ENCODE measurements at places on chromosomes 12 and 14.

DNA sequence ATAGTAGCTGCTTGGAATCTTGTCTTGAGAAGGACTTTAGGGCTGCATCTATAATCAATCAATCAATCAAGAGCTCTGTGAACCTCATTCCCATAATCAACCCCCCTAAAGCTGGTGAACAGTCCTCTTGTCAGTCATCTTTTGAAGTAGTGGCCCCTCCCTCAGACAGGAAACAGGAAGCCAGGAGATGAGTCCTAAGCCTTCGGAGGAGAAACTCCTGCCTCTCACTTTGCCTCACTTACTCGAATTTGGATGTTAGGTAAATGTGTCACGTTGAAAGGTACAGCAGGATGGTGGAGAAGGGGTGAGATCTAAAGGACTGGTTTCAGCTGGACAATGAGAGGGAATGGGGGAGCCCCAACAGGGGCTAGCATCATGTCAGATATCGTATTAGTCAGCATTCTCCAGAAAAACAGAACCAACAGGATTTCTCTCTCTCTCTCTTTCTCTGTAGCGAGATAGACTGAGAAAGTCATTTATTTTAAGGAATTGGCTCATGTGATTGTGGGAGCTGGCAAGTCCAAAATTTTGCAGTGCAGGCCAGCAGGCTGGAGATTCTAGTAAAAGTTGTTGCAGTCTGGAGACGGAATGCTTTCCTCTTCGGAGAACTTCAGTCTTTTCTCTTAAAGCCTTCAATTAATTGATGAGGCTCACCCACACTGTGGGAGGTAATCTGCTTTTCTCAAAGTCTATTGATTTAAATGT is 144.4 kb upstream of the PWP1 start:
- DNase-seq = no peak

DNA sequence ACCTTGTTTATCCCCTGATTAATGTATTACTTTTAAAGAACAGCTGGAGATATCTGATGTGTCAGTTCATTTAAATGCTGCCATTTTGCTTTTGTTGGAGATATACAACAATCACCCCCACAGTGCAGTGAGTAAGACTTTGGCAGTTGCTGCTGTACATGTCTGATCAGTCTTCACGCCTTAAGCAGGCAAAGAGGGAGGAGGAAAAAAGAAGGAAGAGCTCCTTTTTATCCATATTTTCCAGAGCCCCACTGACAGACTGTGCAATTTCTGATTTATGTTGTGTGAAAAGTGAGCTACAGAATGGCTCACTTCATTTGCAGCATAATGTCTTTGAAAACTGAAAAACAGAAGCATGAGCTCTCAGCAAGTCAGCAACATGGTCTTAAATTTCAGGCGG is 319.7 kb upstream of the LRIG3 start:
- DNase-seq = no peak

DNA sequence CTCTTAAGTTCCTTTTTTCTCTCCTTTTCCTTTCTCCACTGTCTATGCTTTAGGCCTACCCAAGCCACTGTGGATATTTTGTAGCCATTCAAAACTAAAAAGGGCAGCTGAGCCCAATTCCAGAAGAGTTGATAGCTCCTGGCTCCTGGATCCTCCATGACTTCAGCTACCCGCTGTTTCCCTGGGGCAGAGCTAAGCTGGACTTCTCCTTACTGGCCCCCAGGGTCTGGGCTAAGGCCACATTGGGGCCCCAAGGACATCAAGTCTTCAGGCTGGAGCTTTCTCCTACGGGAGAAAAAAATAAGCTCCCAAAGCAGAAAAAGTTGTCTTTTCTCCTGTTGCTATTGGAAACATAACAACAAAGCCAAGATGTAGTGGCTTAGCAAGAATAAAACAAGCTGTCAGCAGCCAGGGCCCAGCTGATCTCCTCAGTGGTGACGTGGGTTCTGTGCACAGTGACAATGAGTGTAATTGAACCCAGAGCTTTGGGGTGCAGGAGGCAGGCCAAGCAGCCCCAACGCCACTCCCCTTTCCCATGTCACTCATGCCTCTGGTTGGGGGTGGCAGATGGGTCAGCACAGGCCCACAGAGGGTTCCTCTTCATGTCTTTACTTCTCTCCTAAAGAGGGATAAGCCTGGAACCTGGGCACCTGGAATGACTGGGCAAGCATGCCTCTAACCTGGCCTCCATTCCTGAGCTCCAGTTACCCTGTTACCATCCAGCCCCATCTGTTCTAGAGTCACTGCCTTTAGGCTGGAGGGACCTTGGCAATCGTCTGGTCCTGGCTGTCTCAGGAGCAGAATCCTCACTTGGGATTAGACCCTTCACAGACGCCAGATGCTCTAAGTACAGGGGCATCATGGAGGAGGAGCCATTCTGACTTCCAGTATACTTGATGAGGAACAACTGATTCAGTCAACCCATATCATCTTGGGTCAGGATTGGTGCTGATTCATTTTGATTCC is 171.2 kb downstream of the ZFP36L1 start:
- no peak for DNase-seq

- peak; percentile 66 for DNase-seq
Observed at GRCh38 chr14:20683891-20684661, at the start of gene RNASE4. Gene RNASE4, plus strand, starts transcription at chr14:20684560. Its CDS starts 14,812 bp downstream, at chr14:20699372.

DNA sequence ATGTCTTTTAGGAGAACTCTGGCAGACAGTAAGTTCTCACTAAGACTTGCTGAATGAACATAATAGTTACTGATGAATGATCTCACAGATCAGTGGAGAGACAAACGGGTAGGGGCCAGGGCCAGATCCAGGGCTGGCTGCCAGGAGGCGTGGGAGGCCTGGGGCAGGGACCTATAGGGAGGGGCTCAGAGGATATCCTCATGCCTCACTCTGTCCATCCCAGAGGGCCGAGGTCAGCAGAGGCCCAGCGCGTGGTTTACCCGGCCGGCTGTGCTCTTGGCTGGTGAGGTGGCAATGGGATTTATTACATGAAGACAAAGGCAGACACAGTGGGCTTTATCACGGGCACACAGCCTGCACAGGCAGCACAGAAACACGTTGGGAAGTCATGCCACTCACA is 85.4 kb downstream of the CHGA start:
- no peak for DNase-seq

GRCh38 chr14:78933948-78934524 is 763.9 kb downstream of the NRXN3 start:
- no peak for DNase-seq

DNA sequence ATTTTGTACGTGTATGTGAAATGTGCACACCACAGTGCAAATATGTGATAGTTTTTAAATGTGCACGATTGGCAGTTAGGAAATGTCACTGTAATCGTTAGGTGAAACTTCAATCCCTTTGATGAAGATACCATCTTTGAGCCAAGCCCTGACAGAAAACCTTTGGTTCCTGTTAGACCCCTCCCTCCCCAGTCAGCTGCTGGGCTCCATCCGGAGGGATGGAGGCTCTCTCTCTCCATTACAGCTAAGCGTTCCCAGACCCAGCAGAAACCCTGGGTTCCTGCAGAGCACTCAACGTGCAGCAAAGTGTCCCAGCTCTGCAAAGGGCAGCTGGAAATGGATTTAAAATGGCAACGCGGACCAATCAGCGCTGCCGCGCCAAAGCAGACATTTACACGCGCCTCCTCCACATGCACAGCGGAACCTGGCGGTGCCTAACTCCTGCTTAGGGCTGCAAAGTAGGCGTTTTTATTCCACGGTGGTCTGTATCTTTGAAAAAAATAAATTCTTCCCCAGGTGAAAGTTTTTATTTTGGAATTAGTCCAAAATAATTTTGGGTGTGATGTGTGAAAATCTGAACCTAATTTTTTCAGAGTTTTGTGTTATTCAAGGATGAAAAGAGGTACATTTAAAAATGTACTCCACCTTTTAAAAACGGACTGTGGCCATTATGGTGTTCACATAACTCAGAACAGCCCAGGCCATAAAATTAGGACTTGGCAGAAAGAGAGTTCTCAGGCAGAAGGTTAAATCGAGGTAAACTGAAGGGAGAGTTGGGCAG is 1.4 kb upstream of the HMGA2 start:
- DNase-seq = peak; percentile 16

DNA sequence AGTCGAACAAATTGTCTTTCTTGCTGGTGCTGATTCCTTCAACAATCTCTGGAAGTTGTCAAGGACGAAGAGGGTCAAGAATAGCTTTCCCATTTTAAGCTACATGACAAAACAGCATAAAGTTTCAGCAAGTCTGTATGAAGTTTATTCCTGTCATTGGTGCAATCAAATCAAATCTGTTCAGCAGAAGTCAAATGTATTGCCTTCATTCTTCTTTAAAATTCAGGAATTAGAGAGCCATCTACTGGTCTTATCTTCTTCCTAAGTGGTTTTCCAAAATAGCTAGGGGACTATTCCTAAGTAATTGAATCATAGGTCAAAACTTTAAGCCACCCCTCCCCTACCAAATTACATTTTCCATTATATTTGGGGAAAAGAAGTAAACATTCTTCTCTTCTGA is 990.2 kb downstream of the GALC start:
- DNase-seq = no peak

DNA sequence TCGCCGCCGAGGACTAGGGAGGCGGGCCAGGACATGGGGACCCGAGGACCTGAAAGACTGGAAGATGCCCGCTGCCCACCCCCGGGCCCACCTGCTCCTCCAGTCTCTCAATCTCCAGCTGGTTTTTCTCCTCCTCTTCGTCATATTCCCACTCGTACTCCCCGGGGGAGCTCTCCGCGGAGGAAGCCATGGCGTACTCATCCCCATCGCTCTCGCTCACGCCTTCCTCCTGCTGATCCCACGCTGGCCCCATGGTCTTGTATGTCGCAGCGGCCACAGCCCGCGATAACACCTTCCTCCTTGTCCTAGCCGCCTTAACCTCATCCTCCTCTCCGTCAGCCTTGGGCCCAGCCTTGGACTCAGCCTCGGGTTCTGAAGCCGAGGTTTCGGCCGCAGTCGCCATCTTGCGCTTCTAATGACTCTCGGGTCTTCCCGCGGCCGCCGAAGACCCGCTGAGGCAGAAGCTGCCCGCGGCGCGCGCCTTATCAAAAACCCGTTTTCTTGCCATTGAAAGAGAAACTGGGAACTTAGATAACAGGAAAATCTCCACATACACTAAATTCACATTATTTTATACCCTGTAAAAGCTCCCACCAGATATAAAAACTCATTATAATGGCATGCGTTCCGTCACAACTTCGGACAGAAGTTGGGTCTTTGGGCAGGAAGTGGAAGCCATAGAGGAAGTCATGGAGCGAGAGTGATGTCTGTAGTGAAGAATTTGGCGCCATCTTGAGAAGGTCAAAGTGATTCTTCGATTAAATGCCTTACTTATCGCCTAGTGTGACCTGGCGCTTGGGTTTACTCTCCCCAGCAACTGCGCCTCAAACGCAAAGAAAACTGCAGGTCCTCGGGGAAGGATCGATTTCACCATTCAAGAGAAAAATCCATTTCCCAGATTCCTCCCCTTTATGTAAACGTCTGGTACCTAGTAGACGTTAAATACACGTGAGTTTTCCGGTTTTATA is at the start of gene SART3:
SART3 (minus strand) TSS at position 422 of the 968 bp plus-strand sequence; CDS start at position 403, 19 bp downstream.
- DNase-seq = peak; percentile 95

DNA sequence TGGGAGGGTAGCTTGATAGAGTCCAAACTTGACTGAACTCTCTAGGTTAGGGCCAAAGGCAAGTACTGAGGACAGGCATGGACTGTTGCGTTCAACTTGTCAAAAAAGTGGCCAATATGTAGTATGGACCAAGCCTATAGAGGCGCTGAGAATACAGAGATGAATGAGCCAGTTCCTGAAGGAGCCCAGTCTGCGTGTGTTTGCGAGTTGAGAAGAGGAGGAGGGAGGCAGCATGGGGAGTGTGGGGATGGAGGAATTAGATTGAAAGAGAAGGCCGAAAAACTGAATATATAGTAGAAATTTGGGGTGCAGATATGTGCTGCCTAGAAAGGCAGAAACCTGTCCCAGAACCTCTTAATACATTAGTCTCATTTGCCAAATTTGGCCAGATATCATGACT is 412.4 kb downstream of the PCNX1 start:
- DNase-seq = no peak

GRCh38 chr12:24379861-24380521 is 430.5 kb upstream of the SOX5 start:
- no peak for DNase-seq

DNA sequence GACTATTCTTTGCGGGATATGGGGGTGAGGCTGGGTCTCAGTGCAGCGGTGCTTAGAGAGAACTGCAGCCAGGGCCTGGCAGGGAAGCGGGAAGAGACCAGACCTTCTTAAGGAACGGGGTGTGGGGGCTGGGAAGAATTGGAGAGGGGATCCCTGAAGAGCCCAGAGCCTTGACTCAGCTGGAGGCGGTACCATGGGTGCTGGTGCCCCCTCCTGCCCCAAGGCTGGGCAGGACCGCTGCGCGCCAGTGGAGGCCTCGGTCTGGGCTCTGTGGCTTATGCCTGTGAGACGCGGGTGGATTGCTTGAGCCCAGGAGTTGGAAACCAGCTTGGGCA is 1.3 kb upstream of the RNU7-1 start:
- DNase-seq = no peak

DNA sequence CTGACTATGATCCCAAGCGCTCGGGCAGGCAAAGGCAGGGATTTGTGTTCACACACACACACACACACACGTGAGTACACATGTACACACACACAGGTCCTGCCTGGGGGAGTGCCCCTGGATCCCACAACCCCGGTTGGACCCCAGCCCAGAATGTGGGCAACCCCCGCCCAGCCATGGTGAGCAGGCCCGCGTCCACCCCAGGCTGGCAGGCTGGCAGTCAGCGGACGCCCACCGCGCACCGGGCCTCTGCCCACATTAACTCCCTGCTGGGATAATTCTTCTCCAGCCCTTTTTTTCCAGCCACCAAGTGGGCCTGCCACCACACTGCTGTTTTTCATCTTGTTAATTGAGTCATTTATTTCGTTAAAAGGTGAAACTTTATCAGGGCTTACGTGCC is 256.2 kb downstream of the BCL11B start:
- no peak for DNase-seq

DNA sequence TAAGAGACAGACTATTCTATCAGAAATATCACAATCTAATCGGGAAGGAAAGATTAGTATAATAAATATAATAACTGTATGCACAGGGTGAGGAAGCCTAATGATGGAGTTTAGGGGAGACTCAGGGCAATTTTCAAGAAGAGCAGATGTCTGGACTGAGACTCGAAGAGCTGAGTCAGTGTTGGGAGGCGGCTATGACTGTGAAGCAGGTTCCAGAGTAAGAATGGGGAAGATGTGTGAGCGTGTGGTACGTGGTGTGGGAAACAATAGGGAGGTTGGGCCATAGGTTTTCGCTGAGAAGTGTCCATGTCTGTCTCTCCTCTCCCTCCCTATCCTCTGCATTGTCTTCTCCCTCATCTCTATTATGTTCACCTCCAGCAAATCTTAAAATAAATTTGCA is 85.6 kb downstream of the LMO3 start:
- no peak for DNase-seq

GRCh38 chr14:49463146-49463545 is 123.0 kb downstream of the RPS29 start:
- DNase-seq = no peak

GRCh38 chr12:127899971-127900370 is 367.0 kb upstream of the TMEM132C start:
- DNase-seq = no peak

DNA sequence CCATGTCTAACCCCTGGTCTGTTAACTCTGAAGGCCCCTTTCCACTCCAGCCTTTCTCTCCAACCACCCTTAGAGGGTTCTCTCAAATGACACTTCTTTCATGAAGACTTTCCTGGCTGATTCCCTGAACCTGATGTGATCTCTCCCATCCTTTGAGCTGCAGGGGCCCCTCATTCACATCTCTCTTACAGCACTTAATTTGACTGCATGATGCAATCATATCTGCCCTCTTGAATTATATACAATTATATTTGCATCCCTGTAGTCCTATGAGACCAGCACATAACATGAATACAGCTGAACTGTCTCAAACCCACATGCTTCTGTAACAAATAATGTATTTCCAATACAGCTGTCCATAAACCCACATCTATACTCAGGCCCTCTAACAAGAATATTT is 56.4 kb downstream of the PPP2R5E start:
- DNase-seq = no peak

- DNase-seq = no peak
Observed at GRCh38 chr12:46470036-46470627, 97.6 kb upstream of the SLC38A2 start.

All from hematopoietic multipotent progenitor cell treated with erythropoietin and hydrocortisone succinate and interleukin-3 and kit ligand, for 15 days (in vitro differentiated cells).